ENCODE measurements at places on chromosomes 1 and 21.

GRCh38 chr1:243487036-243487648, 231.3 kb downstream of the SDCCAG8 start:
- no peak for DNase-seq

- DNase-seq: no peak
These were observed 183.0 kb downstream of the CYYR1 start for GRCh38 chr21:26389971-26390641.

- DNase-seq: no peak
These were observed 130.0 kb downstream of the KAZN start for GRCh38 chr1:14728516-14728915.

DNA sequence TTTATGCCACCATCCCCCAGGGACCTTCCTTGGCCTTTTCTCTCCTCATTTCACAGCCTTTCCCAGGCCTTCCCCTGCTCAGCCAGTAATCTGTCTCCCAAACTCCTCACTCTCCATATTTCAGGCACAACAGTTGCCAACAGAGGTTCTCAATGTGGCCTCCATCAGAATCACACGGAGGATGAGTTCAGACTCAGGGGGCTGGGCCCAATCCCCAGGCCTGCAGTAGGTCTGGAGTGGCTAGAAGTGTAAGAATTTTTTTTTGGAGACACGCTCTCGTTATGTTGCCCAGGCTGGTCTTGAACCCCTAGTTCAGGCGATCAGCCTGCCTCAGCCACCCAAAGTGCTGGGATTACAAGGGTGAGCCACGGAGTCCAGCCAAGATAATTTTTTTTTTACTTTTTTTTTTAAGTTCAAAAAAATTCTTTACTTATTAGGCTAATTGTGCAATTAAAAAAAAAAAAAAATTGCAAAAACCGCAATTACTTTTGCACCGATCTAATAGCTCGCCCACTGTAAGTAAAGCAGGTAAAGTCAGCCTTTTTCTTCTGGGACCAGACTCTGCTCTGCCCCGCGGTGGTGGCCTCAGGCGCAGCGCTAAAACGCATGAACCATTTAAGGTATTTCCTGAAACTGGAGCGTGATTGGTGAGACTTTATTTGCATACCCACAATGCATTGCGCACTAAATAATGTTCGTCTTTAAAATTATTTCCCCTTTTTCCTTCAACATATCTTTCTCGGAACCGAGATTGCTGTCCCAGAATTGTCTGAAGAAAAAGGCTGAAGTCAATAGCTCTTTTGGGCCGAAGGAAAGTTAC, 18.7 kb downstream of the KIAA2013 start:
- DNase-seq: peak; percentile 98

DNA sequence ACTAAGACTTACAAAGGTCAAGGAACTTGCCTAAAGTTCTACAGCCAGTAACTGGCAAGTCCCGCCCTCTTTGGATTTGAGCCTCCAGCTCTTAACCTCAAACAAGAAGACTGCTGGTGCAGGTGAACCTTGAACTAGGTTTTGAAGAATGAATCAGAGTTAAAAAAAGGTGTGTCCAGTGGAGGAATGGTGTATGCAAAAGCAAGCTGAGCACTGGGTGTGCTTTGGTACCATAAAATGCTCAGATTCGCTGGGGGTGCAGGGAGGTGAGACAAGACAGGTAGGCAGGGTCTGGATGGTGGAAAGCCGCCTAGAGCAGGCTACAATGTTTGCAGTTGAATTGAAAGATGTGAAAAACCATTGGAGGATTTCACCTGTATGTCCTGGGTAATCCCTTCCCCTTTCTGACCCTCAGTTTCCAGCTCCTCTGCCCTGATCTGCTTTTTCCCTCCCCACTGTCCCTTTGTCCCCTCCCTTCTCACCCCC, 39.8 kb downstream of the FOXD2 start:
- no peak for DNase-seq

DNA sequence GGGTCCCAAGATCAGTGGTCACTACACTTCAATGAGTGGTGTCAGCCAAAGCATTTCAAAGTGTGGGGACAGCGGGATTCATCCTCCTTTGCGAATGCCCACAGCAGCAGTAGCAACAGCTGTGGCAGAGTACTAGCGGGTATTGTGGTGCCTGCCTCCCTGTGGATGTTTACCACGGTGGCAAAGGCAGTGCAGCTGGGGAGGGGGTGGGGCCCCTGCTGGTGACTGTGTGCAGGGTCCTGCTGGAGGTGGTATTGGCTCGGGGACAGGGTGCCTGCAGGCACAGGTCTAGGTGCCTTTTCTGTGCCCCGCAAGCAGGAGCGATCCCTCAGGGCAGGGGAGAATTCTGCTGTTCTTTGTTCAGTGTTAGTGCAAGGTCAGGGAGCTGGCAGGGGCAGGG, 415.7 kb downstream of the USP25 start:
- no peak for DNase-seq

DNA sequence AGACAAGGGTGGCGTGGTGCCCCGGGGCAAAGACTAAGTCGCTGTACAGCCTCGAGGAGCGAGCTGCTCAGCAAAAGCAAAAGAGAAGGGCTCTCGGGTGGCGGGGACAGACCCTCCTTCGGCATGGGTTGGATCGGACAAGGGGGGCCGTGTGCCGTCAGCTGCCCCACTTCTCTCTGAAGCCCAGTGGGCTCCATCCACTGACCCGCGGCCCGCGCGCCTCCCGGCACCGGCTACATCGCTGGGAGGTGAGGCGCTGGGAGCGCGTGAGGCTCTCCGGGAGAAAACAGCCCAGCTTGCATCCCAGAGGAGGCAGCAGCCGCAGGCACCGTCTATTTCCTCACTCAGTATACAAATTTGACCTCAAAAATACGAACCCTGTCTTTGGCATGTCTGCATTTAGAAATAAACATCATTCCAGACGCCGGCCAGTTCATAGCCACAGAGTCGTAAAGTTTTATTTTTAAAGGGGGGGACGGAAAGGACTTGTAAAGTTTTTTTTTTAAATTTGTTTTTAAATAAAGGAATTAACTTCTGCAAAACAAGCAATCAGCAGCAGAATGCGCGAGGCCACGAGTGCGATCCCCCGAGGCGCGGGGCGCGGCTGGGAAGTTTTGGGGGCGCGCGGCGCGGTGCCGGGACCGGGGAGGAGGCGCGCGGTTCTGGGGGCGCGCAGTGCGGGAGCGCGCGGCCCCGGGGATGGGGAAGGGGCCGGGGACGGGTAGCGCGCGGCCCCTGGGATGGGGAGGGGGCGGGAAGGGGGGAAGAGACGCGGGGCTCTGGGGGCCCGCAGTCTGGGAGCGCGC, 689 bp upstream of the GPR137B start:
- no peak for DNase-seq

DNA sequence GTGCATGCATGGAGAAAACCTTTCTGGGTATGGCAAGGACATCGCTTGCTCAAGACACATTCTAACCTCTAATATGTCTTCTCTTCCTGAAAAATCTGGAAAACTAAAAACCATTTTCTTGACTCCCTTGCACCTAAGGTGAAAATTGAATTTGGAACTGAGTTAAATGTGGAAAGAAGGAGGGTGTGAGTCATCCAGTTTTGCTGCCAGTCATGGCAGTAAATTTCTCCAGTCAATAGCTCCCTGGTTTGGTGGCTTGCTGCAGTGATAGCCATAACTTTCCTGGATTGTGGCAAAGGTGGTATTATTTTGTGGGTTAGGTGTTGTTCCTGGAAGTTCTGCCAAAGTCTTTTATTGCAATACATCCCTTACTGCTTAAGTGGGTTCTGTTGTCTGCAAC, 2.5 kb downstream of the ZCCHC17 start:
- DNase-seq: no peak

DNA sequence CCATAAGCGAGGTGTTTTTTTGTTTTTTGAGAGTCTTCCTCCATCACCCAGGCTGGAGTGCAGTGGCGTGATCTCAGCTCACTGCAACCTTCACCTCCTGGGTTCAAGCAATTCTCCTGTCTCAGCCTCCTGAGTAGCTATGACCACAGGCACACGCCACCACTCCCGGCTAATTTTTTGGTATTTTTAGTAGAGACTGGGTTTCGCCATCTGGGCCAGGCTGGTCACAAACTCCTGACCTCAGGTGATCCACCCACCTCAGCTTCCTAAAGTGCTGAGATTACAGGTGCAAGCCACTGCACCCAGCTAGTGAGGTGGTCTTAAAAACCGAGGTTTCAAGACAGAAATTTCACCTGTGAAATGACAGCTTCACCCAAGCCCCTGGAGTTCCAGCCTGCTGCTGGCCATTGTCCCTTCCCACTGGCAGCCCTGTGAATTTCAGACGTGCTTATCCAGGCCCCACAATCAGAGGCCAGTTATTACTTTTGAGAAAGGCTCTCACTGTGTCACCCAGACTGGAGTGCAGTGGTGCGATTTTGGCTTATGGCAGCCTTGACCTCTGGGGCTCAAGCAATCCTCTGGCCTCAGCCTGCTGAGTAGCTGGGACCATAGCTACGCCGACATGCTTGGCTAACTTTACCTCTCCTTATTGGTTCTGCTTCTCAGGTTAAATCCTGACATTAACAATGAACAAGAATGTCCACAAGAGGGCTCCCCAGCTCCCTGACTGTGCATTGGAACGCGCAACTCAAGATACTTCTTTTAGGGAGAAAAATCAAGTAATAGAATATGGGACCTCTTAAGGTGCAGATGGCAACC, 19.4 kb downstream of the ENO1 start:
- DNase-seq: no peak

DNA sequence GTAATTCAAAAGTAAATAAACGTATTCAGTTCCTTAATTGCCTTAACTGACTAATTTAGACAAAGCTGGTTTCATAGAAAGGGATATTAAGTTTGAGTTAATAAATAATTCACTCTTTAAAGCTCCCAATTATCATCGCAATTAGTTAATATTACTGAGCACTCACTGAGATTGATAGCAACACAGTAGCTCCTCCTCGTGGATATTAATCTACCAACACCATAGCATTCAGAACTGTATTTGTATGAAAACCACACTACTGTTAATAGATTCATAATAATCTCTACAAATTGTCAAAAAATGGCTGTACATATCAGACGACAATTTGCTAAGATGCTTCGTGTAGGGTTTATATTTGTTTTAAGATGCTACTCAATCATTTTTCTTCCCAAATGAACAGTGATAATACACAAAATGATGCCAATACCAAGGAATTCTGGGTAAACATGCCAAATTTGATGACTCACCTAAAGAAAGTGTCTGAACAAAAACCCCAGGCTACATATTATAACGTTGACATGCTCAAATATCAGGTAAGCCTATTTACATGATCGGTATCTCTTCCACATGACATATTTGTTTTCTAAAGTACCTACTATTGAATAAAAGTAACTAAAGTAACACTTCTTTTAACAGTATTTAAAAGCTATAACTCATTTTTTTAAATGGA, 18.8 kb upstream of the DYNLT5 start:
- DNase-seq: no peak

DNA sequence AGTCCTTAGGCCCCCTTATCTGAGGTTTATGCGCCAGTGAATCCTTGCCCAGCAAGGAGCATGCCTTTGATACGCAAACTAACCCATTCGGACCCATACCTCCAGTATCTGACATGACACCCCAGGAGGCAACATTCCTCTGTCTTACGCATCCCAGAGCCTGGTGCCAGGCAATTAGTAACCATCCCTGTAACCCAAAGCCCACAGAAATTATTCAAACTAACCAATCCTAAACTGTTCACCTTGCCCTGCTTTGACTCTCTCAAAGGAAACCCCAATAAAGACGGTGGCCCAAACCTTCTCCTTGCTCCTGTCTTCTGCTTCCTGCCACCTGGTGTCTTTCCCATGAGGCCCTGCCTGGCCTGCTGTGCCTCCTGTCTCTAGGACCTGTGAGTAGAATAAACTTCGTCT, 36.4 kb downstream of the ZNF496 start:
- no peak for DNase-seq

All from inflammatory macrophage treated with lipopolysaccharide for 1 hour (primary cell).